ENCODE measurements at places on chromosomes 4 and X.

DNA sequence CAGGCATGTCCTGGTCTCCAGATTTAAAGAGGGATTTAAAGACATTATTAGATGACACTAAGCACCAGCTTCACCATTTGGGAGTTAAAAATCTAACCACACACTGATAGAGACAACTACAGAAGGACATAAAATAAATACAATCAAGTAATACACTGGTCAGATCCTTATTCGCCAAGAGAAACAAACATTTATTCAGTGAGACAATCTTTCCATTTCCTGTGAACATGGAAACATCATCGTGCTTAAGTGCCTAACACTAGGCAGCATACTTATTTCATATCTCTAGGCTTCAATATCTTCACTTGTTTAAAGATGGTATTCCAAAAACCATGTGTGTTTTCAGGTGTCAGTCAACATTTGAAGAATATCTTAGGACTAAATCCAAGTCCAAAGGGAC is 103.6 kb downstream of the AREG start:
- no peak for DNase-seq

DNA sequence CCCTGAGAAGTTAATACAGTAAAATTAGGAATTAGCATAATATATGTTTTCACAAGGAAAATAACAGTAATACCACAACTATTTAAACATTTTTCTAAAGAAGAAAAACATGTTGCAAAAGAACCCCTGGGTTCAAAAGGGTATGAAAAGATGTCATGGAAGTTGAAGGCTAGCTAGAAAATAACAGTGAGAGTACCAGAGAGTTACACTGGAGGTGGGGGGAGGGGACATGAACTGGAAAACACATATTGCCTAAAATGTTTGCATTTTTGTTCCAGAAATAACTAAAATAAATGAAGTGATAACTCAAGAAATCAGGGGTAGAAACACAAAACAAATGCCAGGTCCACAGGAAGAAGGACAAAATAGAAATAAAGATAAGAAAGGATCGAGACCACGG is 336.6 kb upstream of the MAD2L1 start:
- no peak for DNase-seq

DNA sequence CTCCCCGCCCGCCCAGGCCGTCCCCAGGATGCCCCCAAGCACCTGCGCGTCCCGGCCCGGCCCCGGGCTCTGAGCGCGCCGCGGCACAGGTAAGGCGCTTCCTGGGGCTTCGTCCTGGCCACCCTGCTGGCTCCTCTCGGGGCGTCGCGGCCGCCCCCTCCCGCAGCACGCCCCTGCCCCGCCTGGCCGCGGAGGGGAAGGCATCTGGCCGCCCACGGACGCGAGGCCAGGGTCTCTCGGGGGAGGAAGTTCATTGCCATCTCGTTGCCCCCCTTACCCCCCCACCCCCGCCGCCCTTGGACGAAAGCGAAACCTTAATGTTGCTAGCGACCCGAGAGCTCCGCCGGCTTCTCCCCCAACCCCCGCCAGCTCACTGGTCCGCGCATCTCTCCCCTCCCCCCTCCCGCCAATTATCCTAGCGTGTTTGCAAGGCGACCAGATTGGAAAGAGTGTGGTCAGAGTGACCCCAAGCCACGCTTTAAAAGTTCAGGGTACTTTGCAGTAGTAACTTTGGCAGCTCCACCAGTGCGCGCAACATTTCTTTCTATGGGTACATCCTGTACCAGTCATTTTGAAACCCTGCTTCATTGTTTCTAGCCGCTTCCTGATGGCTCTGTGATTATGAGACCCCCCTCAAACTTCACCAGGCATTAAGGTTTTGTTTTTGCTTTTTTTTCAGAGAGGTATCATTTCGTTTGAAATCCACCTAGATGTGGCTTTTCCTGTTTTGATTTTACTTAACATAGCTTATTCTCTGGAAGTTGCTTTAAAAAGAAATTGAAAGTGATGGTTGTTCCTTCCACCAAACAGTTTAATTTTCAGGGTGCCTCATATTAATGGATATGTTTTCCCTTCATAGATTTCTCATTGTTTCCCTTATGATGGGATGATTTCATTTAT is 626 bp downstream of the TBC1D1 start:
- no peak for DNase-seq

DNA sequence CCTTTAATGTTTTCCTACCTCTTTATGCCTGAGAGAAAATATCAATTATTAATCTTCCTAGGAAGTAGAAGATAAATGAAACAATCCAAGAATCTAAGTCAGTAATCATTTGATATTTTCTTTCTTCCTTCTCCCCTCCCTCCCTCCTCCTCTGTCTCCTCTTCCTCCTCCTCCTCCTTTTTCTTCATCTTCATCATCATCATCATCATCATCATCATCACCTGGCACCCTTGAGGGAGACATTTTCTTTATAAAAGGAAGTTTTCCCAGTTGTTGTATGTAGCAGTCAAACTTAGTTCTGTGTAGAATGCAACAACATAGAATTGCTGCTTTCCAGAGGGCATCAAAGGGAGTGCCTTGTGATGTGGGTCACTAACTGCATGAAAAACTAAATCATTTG is 100.1 kb downstream of the SLC10A6 start:
- DNase-seq, result no peak

- no peak for DNase-seq
Observed at GRCh38 chr4:41719417-41719816, 29.1 kb downstream of the PHOX2B start.

DNA sequence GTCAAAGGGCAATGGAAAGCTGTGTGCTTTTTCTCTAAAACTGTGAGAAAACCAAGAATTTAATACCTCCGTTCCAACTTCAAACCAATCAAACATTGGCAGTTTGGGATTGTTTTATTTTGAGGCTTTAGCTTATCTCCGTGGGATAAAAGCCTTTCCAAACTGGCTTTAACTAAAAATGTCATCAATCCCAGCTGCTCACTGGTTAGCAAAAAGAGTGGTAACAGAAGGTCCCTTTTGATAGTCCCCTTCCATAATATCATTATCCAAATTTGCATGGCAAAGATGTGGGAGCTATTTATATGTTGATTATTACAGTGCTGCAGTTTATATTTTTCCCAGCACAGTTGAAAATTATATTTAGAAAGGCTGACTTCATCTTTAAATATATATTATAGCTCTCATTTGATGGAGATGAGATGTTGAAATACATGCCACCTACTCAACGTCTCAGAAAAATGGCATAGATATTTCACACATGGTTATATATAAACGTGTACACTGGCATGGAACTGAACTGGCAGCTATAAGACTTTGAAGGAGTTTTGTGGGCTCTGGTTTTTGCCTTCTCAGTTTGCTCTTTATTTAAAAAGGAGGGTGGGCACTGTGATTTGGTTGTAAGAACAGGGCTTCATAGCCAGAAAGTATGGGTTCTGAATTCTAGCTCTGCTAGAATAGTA is 707.1 kb upstream of the SLIT2 start:
- DNase-seq, result no peak

- peak; percentile 46 for DNase-seq
Observed at GRCh38 chr4:76011700-76012387, 4.5 kb upstream of the CXCL9 start.

GRCh38 chr4:128528793-128529553 is 241.4 kb upstream of the PGRMC2 start:
- DNase-seq, result peak; percentile 100

- DNase-seq, result no peak
Observed at GRCh38 chrX:115949900-115950822, 220.4 kb upstream of the AGTR2 start.

GRCh38 chr4:180560896-180561295 is 1682.3 kb upstream of the TENM3 start:
- peak; percentile 66 for DNase-seq

- DNase-seq, result no peak
Observed at GRCh38 chr4:59823311-59823710, 1376.8 kb upstream of the ADGRL3 start.

- peak; percentile 5 for DNase-seq
Observed at GRCh38 chrX:106725931-106726330, 570 bp upstream of the RNF128 start.

DNA sequence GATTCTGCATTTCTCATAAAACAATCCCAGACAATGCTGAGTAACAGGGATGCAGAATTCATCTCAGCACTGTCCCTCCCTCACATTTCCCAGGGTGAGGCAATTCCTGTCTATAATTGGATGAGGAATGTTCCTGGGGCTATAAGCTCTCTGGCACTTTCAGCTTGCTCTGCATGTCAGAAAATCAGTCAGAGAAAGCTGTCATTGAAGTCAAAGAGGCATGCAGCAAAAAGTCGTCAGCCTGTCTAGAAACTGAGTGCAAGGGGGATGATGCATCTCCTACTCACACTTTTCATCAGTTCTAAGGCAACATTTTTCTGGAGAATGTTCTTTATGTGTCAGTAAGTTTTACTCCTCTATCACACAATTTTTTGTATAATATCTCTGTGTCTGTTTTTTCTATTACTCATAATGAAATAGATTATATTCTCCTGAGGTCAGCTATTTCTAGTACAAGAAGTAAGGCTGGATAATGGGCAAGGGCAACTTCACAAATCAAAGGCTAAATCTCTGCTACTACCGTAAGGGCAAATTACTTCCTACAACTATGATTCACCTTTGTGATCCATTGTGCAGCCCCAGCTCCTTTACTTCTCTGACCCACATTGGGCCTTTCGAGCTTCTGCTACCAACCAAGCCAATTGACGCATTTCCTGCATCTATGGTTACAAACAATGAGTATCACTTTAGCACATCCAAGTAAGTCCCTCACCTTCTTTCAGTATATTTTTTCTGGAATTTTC is 56.0 kb downstream of the TASL start:
- peak; percentile 24 for DNase-seq

DNA sequence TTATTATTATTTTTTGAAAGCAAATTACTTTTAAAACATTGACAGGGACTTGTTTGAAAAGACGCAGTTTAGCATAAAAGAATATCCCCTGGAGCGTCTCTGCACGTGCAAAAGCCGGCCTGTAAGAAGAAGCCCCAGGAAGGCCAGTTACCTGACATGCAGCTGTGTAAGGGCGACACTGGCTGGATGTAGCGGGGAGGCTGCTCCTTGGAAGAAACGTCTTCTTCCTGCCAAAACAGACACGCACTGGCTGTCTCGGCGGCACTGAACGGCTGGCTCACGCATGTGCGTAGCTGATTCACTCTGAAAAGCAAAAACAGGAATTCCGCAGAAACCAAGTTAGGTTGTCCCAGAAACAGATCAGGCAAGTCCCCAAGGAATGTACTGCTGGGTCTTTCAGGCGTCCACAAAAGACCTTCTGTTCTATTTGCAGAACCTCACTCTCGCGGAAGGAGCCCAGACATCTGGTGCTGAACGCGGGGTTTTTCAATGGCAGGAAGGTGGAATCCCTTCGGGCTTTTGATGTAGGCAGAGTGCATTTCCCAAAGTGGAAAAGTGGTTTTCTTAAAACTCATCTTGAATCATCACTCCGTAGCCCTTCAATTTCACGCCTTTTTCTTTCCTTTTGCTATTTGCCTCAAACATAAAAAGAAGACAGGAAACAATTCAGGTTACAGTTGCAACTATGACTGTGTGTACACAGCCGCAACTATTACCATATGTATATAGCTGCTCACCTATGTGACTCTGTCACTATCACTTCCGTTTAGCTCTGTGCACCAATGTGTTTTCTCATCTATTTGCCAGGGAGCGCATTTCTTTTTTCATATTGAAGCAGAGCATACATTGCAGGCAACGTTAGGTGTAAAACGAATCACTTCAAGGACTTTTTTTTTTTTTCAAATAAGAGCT is 38.1 kb upstream of the ARSH start:
- peak; percentile 70 for DNase-seq

DNA sequence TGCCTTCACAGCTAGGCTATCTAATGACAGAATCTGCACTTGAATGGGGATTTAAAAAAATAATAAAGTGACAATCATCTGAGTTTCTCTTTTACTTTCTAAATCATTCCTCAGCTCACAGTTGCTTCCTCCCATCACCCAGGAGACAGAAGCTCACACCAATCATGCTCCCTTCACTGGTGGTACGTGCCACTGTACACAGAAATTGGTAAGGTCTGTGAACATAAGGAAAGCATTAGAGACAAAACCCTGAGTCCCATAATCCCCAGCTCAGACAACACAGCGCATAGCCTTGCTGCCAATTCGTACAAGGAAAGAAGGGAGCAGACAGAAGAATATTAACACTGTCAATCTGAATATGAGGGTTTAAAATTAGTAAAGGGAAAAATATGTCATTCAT is 133.1 kb downstream of the IDS start:
- no peak for DNase-seq

DNA sequence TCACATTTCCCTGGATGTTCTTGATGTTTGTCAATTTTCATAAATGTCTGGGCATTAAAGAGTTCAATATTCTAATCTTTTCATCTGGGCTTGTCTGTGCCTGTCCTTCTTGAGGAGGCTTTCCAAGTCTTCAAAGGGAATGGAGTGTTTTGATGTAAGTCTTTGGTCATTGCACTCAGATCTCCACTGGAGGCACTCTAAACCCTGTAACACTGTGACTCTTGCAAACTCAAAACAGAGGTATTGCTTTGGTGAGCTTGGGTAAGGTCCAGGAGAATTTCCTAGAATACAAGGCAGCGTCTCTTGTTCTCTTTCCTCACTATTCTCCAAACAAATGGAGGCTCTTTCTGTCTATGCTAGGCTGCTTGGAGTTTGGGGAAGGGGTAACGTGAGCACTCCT is 1118.1 kb upstream of the PABPC4L start:
- DNase-seq, result no peak

- DNase-seq, result no peak
Observed at GRCh38 chrX:71660562-71661416, 6.6 kb upstream of the LOC101059915 start.

DNA sequence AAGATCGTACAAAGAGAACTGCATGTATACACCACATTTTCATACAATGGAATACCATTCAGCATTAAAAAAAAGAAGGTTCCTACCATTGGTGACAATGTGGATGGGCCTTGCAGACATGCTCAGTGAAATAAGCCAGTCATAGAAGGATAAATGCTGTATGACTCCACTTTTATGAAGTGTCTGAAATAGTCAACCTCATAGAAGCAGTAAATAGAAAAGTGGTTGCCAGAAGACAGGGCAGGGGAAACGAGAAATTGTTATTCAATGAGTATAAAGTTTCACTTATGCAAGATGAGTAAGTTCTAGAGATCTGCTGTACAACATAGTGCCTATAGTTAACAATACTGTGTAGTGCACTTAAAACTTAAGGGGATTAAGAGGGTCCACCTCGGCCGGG is 257.5 kb upstream of the FTHL17 start:
- no peak for DNase-seq

DNA sequence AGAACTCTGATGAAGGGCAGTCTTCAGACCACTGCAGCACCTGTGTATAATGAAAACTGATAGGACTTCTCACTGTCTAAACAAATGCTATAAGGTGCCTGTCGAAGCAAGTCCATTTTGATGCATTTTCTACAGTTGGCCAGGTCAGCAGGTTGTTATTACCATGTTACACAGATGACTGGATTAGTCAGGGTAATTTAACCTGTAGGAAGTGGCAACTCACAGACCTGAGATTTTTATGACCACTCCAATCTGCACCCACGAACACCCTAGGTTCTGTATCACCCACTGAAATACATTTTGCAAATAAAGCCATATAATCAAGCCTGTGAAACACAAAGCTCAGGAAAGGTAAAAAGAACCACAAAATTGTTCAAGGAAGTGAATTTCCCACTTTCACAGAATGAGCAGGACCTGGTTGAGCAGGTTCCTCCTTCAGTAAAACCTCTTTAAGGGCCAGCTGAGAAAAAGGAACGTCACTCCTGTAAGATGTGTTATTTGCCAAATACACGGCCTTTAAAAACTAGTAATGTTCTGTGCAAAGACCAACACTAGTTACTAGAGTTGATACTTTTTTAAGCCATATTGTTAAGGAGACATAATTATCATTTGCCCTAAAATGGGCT is 12.7 kb downstream of the MAML3 start:
- DNase-seq, result no peak

- no peak for DNase-seq
Observed at GRCh38 chrX:34146906-34147305, 14.8 kb upstream of the FAM47A start.

All from astrocyte (in vitro differentiated cells and primary cell).